ENCODE measurements at places on chromosomes 2 and 18. TPM values are rescaled to one million over a fixed set of nuclear protein-coding genes. Genes with fewer than 3 reads are reported as not detected.

Gene ANKRD30B
- 1.1 TPM for total RNA-seq

GRCh38 chr18:27017901-27018500 lies 152.5 kb upstream of the AQP4 start:
- no peak for DNase-seq

Gene KCNG3
- not detected for total RNA-seq

Gene NT5C1B
- total RNA-seq = not detected

DNA sequence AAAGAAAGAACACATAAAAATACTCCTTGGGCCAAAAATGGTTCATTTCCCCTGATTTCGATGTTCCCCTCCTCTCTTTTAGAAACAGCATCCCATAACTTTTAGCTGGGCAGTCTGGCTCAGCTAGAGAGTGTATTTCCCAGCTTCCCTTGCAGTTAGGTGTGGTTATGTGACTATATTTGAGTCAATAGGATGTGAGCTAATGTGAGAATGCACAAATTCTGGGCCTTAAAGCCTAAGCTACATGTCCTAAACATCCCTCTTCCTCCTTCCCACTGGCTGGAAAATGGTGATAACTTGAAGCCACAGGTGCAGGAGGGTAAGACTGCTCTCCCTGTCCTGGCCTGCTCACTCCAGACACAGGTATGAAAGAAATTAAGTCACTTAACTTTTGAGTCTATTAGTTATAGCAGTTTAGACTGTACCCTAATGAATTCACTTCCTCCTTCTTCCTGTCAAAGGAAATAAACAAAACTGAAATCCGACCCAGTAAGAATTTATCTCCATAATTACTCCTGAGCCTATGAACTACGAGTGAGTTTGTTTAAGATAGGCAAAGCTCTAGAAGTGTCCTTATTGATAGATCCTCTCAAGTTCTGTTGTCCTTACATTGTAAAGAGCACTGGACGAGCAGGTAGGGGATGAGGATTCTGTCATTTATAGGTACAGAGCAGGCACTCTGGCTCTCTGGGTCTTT lies 177.6 kb downstream of the MTX2 start:
- peak; percentile 32 for DNase-seq

GRCh38 chr2:19262150-19262549 lies 96.3 kb downstream of the OSR1 start:
- no peak for DNase-seq
